Fibroblast of the conjunctiva (primary cell): ENCODE measurements at places on chromosomes 12 and 14.

- no peak for DNase-seq
These were observed 151.6 kb downstream of the SYT1 start for GRCh38 chr12:79016181-79016580.

GRCh38 chr12:124919521-124920352 lies 5.3 kb upstream of the UBC start:
- DNase-seq: no peak

DNA sequence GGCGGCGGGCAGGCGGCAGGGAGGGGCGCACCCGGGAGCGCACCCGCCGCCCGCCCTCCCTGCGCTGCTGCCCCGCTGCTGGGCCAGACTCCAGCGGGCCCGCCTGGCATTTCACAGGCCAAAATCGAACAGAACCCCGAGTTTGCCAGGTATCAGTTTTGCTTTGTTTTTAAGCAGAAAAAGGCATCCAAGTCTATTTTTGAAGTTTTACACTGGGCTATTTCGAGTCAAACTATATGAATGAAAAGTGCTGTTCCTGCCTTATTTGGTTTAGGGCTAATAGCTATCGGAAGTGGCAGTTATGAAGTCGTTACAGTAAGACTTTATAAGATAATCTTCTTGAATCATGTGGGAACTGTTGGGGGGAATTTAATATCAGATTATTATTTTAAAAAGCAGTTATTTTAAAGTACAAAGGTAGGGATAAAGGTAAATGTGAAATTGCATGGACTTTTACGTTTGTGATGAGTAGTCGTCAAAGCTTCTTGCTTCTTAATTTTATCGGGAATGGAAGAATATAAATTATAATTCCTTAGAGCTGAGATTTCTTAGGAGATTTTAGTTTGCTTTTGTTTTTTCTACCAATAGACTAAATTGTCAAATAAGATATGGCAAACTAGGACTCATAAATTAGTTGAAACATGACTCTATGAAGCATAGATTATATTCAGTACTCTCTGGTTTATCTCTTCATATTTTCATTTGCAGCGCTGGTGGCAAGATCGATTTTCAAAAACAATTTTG lies 1.1 kb downstream of the MSRB3 start:
- DNase-seq: no peak

DNA sequence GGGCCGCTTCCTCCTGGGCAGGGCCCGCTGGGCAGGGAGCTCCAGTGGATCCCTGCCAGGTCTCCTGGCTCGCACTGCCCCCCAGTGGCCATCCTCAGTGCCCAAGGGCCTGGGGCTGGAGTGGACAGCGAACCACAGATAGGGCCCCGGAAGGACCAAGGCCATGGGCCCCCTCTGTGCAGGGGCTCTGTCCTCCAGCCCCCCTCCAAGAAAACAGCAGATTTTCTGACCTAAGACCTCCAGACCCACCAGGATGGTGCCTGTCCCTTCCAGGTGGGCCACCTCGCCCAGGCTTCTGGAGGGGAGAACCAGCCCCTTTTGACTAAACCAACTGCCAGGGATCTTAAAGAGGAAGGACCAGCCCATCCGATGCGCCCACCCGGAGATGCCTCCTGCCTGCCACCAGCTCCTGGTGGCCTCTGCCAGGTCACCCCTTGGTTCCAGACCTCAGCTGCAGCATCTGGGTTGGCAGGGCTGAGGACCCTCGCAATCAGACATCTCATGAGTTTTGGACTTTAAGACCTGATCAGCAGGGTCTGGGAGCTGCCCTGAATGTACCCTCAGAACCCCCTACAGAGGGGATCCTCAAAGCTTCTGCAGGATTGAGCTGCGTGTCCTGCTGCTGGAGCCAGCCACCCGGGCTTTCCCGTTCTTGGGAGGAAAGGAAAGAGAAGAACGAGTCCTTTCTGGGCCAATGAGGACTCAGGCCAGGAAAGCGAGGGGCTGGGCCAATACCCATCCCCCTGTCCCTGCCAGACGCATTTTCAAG lies 325.8 kb upstream of the DIO3 start:
- DNase-seq: peak; percentile 10

- no peak for DNase-seq
These were observed 45.1 kb upstream of the KITLG start for GRCh38 chr12:88625356-88625755.

GRCh38 chr12:108799401-108800243 lies 57.8 kb downstream of the SSH1 start:
- no peak for DNase-seq

DNA sequence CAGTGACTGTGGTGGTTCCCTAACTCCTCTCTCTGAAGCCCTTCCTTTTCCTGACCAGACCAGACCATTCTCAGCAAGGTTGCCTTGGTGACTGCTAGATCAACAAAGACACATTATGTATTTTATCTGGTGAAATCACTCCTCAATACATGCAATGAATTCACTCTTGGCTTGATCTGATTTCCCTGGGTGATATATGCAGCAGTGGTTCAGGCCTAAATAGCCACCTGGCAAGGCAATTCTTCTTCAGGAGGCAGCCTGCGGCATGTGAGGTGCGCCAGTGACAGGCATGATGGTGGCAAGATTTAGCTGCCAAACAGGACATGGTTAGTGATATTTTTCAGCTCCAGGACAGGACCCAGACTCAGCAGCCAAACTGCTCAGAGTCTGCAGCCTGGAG lies 350.3 kb upstream of the CCDC196 start:
- no peak for DNase-seq

DNA sequence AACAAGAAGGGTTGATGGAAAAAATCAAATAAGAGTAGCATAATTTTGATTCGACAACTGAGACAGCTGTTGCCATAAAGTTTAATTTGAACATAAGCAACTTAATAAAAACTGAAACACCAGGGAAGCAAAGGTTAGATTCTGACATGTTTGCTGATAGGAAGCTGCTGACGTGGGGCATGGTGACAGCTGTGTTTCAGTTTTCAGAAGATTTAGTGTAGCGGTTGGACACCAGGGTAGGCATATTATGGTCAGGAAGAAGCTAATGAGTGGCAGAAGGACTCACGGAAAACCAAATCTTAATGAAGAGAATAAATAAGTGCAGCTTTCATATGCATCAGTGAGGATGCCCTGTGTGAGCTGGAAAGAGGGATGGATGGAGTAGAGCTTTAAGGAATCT lies 336.7 kb upstream of the RPL10L start:
- no peak for DNase-seq

DNA sequence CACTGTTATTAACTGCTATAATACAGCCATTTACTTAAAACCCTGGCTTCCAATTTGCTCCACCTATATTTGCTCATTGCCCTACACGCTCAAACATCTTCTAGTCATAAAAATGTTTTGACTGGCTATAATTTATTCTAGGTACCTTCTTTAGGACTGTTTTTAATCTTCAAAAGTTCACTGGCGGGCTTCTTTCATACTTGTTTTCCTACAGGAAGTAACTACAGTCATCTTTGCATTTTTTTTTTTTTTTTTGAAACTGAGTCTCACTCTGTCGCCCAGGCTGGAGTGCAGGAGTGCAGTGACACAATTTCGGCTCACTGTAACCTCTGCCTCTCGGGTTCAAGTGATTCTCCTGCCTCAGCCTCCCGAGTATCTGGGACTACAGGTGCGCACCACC lies 32.5 kb downstream of the MPHOSPH9 start:
- no peak for DNase-seq

GRCh38 chr12:17818931-17819330 lies 271.1 kb downstream of the RERGL start:
- DNase-seq: no peak

DNA sequence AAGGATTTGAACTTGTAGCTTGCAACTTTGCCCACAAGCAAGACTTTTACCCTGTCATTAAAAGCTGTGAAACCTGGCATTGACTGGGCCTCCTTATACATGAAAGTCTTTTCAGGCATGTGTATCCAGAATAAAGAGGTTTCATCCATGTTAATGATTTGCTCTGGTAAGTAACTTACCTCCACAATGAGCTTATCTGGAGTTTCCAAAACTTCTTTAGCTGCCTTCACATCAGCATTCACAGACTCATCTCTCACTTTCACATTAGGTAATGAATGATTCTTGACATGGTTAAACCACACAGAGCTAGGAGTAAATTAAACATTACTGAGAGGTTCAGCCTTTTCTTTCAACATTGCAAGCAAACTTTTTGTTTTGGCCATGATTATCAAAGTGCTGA lies 234.4 kb upstream of the CLEC14A start:
- no peak for DNase-seq

DNA sequence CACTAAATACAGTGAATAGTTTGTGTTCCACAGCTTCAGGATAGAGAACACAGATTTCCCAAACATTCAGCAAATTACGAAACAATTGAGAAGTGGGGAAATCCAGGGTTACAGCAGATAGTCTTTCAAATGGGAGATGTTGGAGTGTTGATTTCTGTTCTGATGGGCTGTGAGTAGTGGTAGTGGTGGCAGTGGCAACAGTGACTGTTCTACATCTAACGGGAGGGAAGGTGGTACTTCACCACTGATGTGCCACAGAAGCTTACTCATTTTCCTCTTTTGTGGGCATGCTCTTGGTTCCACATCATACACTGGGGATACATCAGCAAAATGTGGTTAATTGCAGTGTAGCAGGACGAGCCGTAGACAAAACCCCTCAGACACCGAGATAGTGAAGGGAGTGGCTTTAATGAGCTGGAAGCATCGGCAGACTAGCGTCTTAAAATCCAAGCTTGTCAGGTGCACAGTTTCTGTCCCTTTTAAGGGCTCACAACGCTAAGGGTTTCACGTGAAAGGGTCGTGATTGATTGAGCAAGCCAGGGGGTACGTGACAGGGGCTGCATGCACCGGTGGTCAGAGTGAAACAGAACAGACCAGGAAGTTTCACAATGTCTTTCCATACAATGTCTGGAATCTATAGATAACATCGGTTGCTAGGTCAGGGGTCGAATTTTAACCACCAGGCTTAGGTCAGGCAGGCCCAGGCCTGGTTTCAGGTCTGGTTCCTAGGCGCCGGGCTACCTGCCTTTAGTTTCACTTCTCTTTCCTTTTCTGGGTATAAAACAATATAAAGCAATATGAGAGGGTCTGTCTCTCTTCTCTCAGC lies 330.6 kb upstream of the FBXO33 start:
- DNase-seq: no peak

- no peak for DNase-seq
These were observed 24.0 kb downstream of the CCDC85C start for GRCh38 chr14:99579903-99580571.

DNA sequence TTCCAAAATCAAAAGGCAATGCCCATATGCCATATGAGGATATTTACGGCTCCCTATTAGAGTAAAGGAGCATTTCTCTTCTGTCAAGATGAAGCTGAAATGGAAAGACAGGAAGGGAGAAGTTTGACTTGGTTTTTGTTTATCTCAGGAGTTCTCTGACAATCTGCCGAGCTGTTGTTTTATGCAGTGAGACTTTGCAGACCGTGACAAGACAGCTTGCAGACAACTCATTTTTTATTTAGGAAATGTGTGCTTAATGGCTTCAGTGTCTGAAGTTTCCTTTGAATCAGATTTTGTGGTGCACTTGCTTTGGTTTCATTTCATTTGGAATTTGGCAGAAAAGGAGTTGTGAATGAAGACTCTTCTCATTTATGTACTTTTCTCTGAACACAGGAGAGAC lies 145.4 kb downstream of the C12orf50 start:
- DNase-seq: no peak

GRCh38 chr12:64665514-64665913 lies 55.2 kb downstream of the RASSF3 start:
- DNase-seq: no peak

DNA sequence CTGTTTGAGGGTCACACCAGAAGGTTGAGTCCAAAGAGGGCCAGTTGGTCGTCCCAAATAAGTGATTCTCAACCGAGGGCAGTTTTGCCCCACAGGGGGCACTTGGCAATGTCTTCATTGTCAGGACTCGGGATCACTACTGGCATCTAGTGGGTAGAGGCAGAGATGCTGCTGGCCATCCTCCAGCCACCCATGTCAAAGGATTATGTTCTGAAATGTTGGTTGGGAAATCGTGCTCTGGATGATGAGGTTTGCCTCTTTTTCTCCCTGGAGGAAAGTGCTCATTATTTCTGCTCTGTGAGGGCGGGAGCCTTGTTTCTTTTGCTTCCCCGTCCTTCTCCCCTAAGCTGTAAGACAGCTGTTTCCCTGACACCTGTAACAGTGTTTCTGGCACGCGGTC lies 3.6 kb downstream of the ZNF839 start:
- DNase-seq: peak; percentile 85
